ENCODE measurements at places on chromosomes 1 and 21. TPM values are rescaled to one million over a fixed set of nuclear protein-coding genes. Genes with fewer than 3 reads are reported as not detected.

HCRTR1 gene
- not detected for total RNA-seq

RGL1 gene
- 2.9 TPM for total RNA-seq

UBIAD1 gene
- total RNA-seq, result 21.9 TPM

HSD3B1 gene
- not detected for total RNA-seq

FCRL2 gene
- total RNA-seq, result not detected

DNA sequence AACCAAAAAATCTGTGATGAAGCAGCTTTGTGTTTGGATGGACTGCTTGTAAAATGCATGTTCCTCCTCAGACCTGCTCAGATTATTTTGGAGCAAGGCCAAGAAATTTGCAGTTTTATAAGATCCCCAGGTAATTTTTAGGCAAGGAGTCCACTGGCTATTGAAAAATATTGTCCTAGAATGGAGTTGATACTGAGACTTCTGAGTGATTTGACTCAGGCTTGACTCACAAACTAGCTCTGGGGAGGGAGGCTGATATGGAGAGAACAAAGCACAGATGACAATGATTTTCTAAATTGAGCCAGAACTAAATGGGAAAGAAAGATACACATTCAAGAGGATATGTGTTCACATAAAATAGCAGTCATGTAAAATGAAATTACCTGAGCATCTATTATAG lies 36.7 kb downstream of the AGL start:
- no peak overlapping the region for H3K4me3 ChIP-seq
- DNase-seq, result no peak
- peaks cover 36% of the 10 kb centered on the region for H3K36me3 ChIP-seq
- no peak overlapping the region for H3K27ac ChIP-seq
- no peaks in the 10 kb centered on the region for H3K27me3 ChIP-seq
- H3K4me1 ChIP-seq, result peaks cover 2% of the 10 kb centered on the region

GRCh38 chr21:41029571-41029970 lies 138.4 kb upstream of the BACE2 start:
- H3K27ac ChIP-seq, result no peak overlapping the region
- no peaks in the 10 kb centered on the region for H3K36me3 ChIP-seq
- no peaks in the 10 kb centered on the region for H3K4me1 ChIP-seq
- no peak overlapping the region for H3K4me3 ChIP-seq
- no peaks in the 10 kb centered on the region for H3K27me3 ChIP-seq

DNA sequence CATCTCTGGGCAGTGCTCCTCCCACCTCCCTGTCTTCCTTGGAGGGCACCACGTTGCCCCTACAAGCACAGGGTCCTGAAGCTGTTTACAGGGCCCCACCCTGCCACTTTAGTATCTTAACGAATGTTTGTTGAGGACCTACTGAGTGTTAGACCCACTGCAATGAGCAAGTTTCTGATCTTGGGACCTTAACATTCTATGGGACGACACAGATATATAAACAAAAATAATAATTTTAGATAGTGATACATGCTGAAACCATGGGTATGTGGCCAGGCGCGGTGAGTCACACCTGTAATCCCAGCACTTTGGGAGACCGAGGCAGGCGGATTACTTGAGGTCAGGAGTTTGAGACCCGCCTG lies 10.1 kb downstream of the ENTREP3 start:
- H3K27ac ChIP-seq, result peak overlapping the region; percentile 98
- H3K4me3 ChIP-seq, result peak overlapping the region; percentile 74
- peaks cover 9% of the 10 kb centered on the region for H3K36me3 ChIP-seq
- peaks cover 3% of the 10 kb centered on the region for H3K27me3 ChIP-seq

DNA sequence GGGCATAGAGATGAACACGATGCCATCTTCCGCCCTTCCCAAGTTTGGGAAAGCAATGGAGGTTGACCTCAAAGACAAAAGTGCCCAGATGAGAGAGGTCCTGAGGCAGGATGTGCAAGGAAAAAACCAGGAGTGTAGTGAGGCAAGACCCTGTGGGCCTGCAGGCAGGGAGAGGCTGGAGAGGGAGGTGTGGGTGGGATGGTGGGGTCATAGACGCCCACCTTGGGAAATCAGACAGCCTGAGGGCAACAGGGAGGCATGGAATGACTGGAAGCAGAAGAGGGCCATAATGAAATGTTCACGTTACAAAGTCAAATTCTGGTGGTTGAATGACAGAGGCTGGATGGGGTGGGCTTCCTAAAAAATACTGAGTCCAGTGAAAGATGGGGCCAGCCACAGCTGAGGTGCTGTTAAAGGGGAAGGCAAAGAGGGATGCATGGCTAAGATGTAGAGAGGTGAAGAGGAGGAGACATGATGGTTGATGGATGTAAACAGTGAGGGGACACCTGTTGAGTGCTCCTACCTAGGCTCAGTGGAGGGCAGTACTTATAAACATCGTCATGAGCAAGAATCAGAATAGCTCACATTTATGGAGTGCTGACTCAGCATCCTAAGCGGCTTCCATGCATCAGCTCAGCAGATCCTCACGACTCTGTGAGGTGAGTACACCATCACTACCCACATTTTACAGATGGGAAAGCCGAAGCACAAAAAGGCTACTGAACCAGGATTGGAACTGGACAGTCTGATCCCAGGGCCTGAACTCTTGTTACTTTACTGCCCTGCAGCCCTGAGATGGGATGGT lies 42.0 kb downstream of the GRIK3 start:
- H3K4me3 ChIP-seq, result no peak overlapping the region
- no peak for DNase-seq
- H3K27ac ChIP-seq, result no peak overlapping the region

DNA sequence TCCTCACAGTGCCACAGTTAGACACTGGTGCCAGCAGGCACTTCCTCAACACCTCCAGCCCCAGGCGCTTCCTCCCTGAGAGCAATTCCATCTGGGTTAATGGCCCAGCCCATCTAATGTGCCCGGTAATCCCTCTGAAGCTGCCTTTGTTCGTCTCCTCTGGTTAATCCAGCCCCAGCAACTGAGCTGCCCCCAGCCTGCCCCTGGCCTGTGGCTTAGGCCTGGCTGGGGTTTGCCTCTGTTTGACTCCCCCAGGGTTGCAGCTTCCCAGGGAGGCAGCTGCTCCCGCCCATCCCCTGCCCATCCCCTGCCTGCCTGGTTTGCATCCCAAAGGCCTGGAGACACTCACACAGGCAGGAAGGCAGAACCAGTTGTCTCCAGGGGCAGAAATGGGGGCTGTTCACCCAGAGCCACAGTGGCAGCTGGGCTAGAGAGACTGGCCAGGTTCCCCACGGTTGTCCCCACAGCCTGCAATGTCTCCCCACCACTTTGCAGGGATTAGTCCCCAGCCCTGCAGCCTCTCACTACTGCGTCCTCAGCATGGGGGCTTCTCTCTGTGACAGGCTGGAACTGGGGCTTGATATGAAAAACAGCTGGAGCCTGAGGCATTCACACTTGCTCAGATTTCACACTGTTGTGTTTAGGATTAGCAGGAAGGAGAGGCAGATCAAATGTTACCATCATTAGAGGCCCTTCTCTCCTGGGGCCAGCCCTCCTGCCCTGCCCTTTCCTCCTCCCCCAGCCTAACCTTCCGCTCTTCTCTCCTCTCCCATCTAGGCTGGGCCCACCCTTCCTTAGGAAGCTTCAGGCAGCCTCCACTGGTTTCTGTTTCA lies 120.2 kb downstream of the TLR5 start:
- no peak for DNase-seq
- no peaks in the 10 kb centered on the region for H3K36me3 ChIP-seq
- no peaks in the 10 kb centered on the region for H3K27me3 ChIP-seq
- H3K4me3 ChIP-seq, result no peak overlapping the region

DNA sequence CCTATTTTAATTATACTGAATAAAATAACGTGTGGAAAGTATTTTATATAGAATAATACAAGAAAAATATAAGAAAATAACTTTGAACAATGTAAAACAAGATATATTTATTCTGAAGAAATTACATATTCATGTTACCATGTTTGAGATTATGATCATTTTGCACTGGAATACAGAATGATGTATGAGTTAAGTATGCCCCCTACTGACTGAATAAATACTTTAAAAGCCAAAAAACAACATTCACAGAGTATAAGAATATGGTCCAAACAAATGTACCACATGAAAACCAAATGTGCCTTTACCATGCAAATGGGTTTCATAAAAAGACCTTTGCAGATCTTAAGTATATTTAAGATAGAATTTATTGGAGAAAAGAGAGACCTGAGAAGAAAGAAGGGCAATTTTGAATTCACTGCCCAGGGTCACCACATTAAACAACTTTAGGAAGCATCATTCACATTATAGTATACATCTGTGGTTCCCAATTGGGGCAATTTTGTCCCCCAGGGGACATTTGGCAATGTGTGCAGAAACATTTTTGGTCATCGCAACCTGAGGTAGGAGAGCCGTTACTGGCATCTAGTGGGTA lies 136.6 kb upstream of the GFI1 start:
- DNase-seq, result no peak
- H3K4me3 ChIP-seq, result no peak overlapping the region
- H3K36me3 ChIP-seq, result no peaks in the 10 kb centered on the region
- peaks cover 2% of the 10 kb centered on the region for H3K4me1 ChIP-seq

GRCh38 chr1:193335806-193336428 lies 149.5 kb upstream of the B3GALT2 start:
- H3K4me1 ChIP-seq, result peaks cover 5% of the 10 kb centered on the region
- H3K4me3 ChIP-seq, result no peak overlapping the region

GRCh38 chr1:103129255-103129654 lies 20.9 kb upstream of the COL11A1 start:
- H3K4me1 ChIP-seq, result no peaks in the 10 kb centered on the region
- DNase-seq, result no peak
- no peak overlapping the region for H3K27ac ChIP-seq
- no peaks in the 10 kb centered on the region for H3K27me3 ChIP-seq

GRCh38 chr1:198809247-198809646 lies 170.4 kb downstream of the PTPRC start:
- DNase-seq, result no peak
- no peaks in the 10 kb centered on the region for H3K27me3 ChIP-seq
- peaks cover 14% of the 10 kb centered on the region for H3K36me3 ChIP-seq
- no peak overlapping the region for H3K4me3 ChIP-seq

DNA sequence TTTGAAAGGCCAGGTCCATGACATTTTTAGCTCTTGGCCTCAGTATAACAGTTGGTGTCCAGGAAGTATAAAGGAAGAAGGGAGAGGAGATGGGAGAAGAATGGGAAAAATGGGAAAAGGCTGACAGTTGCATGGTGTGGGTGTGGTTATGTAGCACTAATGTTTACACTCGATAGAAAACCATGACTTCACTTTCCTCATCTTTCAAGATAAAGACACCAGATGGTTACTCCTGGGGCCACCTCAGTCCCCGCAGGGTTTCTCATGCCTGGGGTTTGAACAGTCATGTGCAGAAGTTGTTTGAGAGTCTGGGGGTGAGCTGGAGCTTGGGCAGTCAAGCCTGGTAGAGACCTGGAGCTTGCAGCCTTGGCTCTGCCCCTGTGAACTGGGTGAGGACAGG lies 7.9 kb downstream of the PGBD2 start:
- peaks cover 15% of the 10 kb centered on the region for H3K4me1 ChIP-seq
- H3K4me3 ChIP-seq, result no peak overlapping the region

DNA sequence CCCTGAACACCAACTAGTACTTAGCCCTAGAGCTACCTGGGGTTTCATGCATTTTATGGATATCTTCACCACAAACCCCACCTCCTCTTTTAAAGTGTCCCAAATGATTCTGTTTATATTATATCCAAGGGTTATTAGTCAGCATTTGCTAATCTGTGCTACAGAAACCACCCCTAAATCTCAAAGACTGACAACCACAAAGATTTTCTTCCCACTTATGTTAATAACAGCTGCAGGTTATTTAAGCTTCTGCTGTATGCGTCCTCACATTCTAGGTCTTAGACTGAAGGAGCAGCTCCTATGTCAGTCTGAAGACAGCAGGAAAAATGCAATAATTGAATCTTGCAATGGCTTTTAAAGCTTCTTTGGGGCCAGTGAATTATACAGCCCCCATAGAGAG lies 11.2 kb upstream of the PHC2 start:
- no peak for DNase-seq
- peaks cover 57% of the 10 kb centered on the region for H3K27me3 ChIP-seq
- H3K4me3 ChIP-seq, result no peak overlapping the region
- peaks cover 30% of the 10 kb centered on the region for H3K4me1 ChIP-seq

GRCh38 chr21:42062236-42063022 lies 8.7 kb upstream of the UMODL1 start:
- no peaks in the 10 kb centered on the region for H3K36me3 ChIP-seq
- DNase-seq, result peak; percentile 95
- no peaks in the 10 kb centered on the region for H3K27me3 ChIP-seq
- peak overlapping the region; percentile 61 for H3K4me3 ChIP-seq

Data from activated CD8-positive, alpha-beta memory T cell treated with anti-CD3 and anti-CD28 coated beads, Interleukin-2, amount 10 ng/mL, durations not matched to agents 7 days and 5 days (primary cell).